Left lobe of liver (tissue), 2 donors: ENCODE measurements at places on chromosomes 2 and 18.
A peak's percentile ranks its signal among the peaks of the same experiment; 100 is the strongest.

- no peak for DNase-seq
Observed at GRCh38 chr2:107025291-107025857, 139.4 kb upstream of the ST6GAL2 start.

DNA sequence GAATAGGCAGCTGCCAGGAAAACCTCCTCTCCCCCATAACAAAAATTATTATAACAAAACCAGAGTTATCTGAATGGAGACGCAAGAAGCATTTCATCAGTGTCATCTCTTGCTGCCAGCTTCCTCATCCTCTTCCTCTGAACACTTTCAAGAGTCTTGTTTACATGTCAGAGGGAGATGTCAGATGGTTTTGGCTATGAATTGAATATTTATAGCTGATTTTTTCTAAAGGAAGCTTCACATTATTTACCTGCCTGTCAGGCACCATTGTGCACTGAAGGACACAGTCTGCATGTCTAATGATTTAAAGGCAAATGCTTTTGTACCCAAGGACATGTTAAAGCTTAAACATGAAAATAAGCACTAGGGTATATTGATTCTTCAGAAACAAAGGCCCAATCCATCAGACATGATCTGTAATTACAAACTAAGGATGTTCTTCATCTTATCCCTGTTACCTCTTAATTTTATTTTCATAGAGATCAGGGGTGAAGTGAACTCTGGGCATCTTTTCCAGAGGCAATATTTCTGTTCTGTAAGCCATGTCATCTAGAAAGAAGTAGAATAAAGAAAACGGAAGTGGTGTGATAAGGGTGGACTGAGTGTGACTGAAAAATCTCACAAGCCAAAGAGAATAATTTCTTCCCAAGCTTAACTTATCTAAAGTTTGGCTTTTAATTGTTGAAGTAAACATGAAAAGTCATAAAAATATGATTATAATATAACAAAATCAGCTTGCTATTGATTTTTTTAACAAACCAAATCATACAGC, 168.7 kb downstream of the ANKRD44 start:
- no peak for DNase-seq

GRCh38 chr18:72436401-72436800, 107.7 kb downstream of the CBLN2 start:
- no peak for DNase-seq

DNA sequence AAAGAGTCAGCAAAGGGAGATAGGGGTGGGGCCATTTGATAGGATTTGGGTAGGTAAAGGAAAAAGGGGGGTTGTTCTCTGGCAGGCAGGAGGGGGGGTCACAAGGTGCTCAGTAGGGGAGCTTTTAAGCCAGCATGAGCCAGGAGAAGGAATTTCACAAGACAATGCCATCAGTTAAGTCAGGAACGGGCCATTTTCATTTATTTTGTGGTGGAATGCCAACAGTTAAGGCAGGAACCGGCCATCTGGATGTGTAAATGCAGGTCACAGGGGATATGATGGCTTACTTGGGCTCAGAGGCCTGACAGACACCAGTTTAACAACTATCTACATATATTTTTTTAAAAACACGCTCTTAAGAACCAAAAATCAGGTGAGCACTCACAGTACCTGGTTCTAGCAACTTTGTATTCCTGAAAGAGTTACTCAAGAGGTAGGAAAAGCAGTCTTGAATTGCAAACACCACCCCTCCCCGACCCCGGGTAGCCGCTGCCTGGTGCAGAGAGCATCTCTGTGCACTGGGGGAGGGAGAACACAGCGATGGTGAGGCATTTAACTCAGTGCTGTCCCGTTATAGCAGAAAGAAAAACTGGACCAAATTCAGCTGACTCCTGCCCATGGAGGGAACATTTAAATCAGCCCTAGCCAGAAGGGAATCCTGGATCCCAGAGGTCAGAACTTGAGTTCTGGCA, 414.5 kb upstream of the KLHL29 start:
- DNase-seq = no peak

GRCh38 chr2:190110131-190110530, 47.6 kb upstream of the MSTN start:
- DNase-seq = no peak

- DNase-seq = no peak
Observed at GRCh38 chr2:27407798-27408491, 1.4 kb downstream of the PPM1G start.

DNA sequence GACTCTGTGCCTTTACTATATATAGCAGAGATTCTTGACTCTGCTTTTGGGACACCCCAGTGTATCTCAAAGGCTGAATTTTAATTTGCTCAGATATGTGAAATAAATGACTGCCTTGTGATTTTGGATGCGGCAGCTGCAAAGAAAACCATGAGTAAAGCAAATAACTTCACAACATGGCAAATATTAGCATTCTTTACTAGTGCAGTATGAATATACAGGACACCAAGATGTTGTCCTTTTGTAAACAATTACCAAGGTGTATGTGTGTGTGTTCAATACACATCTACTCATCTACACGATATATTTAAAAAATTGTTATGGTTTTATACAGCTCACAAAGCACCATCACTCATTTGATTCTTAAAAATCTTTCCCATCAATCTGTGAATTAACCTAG, 70.6 kb upstream of the TCF4 start:
- no peak for DNase-seq

- DNase-seq = no peak
Observed at GRCh38 chr2:190682168-190682567, 33.3 kb downstream of the NAB1 start.

- peak; percentile 82 for DNase-seq
Observed at GRCh38 chr2:54669677-54670484, 53.6 kb upstream of the EML6 start.

- DNase-seq = no peak
Observed at GRCh38 chr2:175523001-175523400, 341.5 kb upstream of the ATP5MC3 start.

- no peak for DNase-seq
Observed at GRCh38 chr2:120526047-120526562, 180.2 kb downstream of the INHBB start.

- peak; percentile 33 for DNase-seq
Observed at GRCh38 chr2:239719791-239720360, 305.3 kb downstream of the NDUFA10 start.

- DNase-seq = no peak
Observed at GRCh38 chr2:220586980-220587530, 959.6 kb downstream of the SLC4A3 start.

- DNase-seq = peak; percentile 27
Observed at GRCh38 chr18:13620818-13621445, 105.4 kb downstream of the FAM210A start.

DNA sequence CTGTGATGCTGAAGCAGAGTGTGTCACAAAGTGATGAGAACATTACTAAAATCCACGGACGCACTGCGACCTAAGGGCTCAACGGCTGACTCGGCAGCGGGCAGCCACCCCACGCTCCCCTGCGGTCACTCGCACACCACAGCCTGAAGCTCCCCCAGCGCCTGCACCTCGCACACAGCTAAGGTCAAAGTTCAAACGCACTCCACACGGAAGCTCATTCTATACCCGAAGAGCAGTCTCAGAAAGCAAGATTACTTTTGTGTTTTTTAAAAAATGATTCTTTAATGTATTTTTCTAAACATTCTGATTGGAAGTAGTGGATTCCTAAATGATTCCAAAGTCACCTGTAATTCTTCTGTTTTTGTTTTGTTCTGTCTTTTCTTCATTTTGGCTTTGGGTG, 21.7 kb downstream of the ASPRV1 start:
- DNase-seq = no peak

DNA sequence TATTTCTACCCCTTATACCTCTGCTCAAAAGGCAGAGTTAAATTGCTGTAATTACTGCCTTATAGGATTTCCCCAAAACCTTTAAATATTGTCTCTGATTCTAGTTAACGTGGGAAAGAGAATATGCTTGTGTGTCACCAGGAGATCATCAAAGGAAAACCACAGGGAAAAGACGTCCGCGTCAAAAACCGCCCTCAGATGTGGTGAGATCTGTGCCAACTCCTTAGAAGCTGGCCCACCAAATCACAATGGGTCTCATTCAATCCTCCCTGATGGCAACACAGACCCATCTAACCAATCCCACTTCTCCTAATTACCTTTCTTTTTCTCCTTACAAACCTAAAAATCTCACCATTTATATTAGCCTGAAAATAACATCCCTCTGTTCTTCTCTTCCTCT, 25.4 kb downstream of the VPS54 start:
- no peak for DNase-seq

GRCh38 chr18:27785815-27786471, 391.0 kb downstream of the CDH2 start:
- no peak for DNase-seq

- DNase-seq = no peak
Observed at GRCh38 chr2:31515586-31515985, 65.2 kb downstream of the SRD5A2 start.

- no peak for DNase-seq
Observed at GRCh38 chr2:159551806-159552205, 64.5 kb downstream of the BAZ2B start.

DNA sequence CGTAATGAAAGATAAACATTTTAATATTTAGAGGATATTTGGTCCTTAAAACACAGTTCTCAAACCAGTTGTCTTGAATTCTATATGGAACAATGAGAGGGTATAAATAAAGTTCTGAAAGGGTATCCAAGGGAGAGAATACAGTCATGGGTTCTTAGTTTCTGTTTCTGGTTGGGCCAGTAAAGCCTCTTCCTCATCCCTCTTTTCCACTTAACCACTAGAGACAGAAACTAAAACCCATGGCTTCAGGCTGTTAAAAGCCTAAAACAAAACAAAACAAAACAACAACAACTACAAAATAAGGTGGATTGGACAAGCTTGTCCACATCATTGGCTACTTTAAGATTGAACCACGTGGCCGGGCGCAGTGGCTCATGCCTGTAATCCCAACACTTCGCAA, 18.8 kb downstream of the COQ10B start:
- no peak for DNase-seq

DNA sequence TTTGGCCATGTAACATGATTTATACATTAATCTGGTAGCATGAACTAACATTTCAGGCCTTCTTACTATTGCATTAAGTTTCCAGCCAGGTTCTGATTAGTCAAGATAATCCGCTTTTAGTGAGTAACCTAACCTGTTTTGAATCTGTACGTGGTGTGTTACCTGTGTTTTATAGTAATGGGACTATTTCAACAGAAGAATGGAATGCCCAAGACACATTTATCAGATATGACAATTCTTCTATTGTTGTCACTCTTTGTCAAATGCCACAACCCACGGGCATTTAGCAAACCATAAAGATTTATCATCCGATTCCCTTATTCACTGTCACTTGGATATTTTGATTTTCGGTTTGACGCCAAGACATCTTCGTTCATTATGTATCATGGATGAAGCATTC, 117.9 kb downstream of the ETAA1 start:
- no peak for DNase-seq

- DNase-seq = no peak
Observed at GRCh38 chr2:69535817-69536241, 98.6 kb upstream of the NFU1 start.

GRCh38 chr2:71605173-71605641, 151.8 kb downstream of the DYSF start:
- DNase-seq = peak; percentile 29
